ENCODE measurements at places on chromosomes 2 and 18.

DNA sequence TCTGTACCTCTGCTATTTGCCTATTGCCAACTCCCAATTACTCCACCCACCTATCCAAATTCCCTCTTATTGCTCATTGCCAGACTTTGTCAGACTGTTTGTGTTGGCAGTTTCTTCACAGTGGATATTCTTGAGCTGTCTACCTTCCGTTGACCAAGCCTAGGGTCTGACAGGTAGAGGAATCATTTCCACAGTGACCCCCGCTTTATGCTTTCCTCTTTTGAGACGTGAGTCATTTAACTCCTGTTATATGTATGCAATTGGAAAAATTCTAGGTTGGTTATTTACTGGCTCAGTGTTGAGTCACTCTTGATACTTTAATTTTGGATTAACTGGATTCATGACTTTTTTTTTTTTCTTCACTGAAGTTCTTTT is 187.7 kb downstream of the IRS1 start:
- H3K27ac ChIP-seq = peak overlapping the region; percentile 42
- H3K4me1 ChIP-seq = peaks cover 51% of the 10 kb centered on the region

DNA sequence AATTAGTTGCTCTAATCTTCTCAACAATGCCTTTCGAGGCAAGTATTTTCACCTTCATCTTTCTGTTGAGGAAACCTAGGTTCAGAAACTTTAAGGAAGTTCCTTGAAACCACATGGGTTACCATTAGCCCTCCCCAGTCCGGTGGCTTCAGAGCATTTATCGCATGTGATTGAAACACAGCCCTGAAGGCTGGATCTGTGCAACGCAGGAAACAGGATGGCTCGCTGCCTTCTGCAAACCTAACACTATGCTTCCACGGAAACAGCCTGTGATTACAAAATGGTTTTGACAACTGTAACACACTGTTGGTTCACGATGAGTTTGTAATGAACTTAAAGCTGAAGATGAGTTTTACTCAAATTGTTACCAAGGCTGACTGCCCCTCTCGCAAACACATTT is 68.5 kb downstream of the EPB41L3 start:
- DNase-seq = no peak
- no peak overlapping the region for H3K27ac ChIP-seq
- H3K4me3 ChIP-seq = no peak overlapping the region
- no peaks in the 10 kb centered on the region for H3K4me1 ChIP-seq

DNA sequence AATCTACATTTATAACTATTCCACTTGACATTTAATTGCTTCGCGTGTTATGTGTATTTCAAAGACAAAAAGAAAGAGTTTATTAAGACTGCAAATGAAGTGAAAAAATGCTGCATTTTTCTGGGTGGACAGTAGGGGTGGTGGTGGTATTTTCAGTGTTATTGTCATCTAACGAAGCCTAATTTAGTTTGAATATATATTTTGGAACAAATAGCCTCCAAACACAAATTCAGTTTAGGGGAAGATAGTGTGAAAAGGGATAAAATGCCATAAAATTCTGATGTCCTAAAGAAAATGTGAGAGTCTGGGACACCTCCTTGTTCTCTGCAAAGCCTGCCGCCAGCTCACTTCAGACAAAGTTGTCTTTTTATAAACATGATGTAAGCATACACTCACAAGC is 425.1 kb downstream of the NRXN1 start:
- H3K27me3 ChIP-seq = no peaks in the 10 kb centered on the region
- H3K4me1 ChIP-seq = no peaks in the 10 kb centered on the region
- no peak overlapping the region for H3K4me3 ChIP-seq
- no peak for DNase-seq

GRCh38 chr2:128625963-128626759 is 307.5 kb upstream of the HS6ST1 start:
- no peaks in the 10 kb centered on the region for H3K27me3 ChIP-seq
- no peak overlapping the region for H3K4me3 ChIP-seq
- DNase-seq = no peak
- no peak overlapping the region for H3K27ac ChIP-seq
- no peaks in the 10 kb centered on the region for H3K36me3 ChIP-seq

- no peaks in the 10 kb centered on the region for H3K27me3 ChIP-seq
- peaks cover 69% of the 10 kb centered on the region for H3K4me1 ChIP-seq
- peak overlapping the region; percentile 1 for H3K4me3 ChIP-seq
- no peaks in the 10 kb centered on the region for H3K36me3 ChIP-seq
- DNase-seq = peak; percentile 92
Observed at GRCh38 chr2:239275044-239275685, 125.7 kb downstream of the HDAC4 start.

GRCh38 chr2:96523659-96524481 is 12.7 kb upstream of the ARID5A start:
- H3K4me1 ChIP-seq = peaks cover 17% of the 10 kb centered on the region
- no peak overlapping the region for H3K27ac ChIP-seq
- no peaks in the 10 kb centered on the region for H3K36me3 ChIP-seq
- no peak overlapping the region for H3K4me3 ChIP-seq

- no peak overlapping the region for H3K4me3 ChIP-seq
- no peaks in the 10 kb centered on the region for H3K4me1 ChIP-seq
- no peaks in the 10 kb centered on the region for H3K36me3 ChIP-seq
- no peak overlapping the region for H3K27ac ChIP-seq
- no peaks in the 10 kb centered on the region for H3K27me3 ChIP-seq
Observed at GRCh38 chr18:13558124-13558523, 168.2 kb downstream of the FAM210A start.

GRCh38 chr2:46635442-46635841 is 156.1 kb downstream of the TMEM247 start:
- H3K4me1 ChIP-seq = no peaks in the 10 kb centered on the region
- H3K4me3 ChIP-seq = no peak overlapping the region
- no peaks in the 10 kb centered on the region for H3K36me3 ChIP-seq
- no peaks in the 10 kb centered on the region for H3K27me3 ChIP-seq
- no peak overlapping the region for H3K27ac ChIP-seq

DNA sequence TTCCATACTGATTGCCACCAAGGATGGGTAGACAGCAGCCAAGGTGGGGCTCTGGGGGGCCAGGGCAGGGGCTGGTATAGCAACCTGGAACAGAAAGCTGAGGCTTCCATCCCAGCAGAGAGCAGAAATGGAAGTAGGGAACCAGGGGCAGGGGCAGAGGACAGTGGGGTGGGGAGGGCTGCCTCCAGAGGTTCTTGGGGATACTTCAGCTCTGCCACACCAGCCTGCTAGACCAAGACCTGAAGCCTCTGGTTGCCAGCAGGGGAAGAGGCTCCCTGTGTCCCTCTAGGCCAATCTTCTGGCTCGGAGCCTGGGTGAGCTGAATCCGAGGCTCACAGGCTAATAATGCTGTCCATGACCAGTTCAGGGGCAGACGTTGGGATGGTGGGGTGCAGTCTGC is 329.0 kb downstream of the DYSF start:
- no peak overlapping the region for H3K27ac ChIP-seq
- H3K36me3 ChIP-seq = no peaks in the 10 kb centered on the region
- H3K4me3 ChIP-seq = no peak overlapping the region
- H3K4me1 ChIP-seq = peaks cover 63% of the 10 kb centered on the region

GRCh38 chr2:232419245-232420072 is 12.8 kb downstream of the ALPG start:
- peaks cover 24% of the 10 kb centered on the region for H3K4me1 ChIP-seq
- H3K36me3 ChIP-seq = no peaks in the 10 kb centered on the region
- no peak overlapping the region for H3K27ac ChIP-seq
- no peak for DNase-seq
- H3K27me3 ChIP-seq = peaks cover 53% of the 10 kb centered on the region

DNA sequence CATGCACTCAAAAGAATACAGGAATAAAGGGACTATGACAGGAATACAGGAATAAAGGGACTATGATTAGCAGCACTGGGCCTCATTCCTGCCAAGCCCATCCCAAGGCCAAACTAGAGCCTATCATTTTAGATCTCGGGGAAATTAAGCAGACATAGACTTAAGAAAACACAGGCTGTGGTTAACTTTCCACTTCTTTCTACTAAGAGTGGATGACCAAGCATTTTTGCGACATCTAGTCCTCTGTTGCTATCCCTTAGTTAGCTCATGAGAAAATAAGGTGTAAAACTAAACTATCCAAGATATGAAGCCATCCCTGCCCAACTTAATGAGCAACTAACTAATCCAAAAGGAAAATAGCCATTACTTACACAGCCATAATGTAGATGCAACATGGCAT is 5.9 kb downstream of the LYPD1 start:
- no peak overlapping the region for H3K4me3 ChIP-seq
- H3K36me3 ChIP-seq = peaks cover 95% of the 10 kb centered on the region
- H3K27me3 ChIP-seq = no peaks in the 10 kb centered on the region
- H3K4me1 ChIP-seq = peaks cover 38% of the 10 kb centered on the region

DNA sequence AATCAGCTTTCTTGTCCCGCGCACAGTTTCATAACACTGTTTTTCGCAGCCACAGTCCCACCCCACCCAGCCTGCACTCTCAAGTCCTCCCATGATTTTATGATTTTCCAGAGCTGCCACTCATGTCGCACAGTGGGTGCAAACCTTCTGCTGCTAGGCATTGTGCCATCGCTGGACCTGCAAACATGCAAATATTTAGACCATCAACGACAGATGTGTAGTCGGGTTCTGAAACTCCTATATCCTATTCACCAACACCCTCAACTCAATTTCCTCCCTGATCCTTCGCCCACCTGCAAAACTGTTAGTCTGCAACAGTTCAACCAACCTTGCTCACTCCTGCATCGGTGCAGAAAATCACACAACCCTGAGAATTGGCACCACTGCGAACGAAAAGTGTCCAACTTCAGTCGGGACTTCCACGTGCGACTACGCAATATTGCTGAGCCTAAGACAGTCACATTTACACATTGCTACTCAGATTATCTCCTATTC is 871 bp upstream of the ALS2 start:
- H3K36me3 ChIP-seq = peaks cover 4% of the 10 kb centered on the region
- H3K4me3 ChIP-seq = peak overlapping the region; percentile 85
- H3K27me3 ChIP-seq = no peaks in the 10 kb centered on the region
- DNase-seq = no peak

GRCh38 chr18:68288408-68288807 is 426.5 kb downstream of the TMX3 start:
- H3K36me3 ChIP-seq = no peaks in the 10 kb centered on the region
- H3K4me3 ChIP-seq = no peak overlapping the region
- DNase-seq = no peak
- H3K27ac ChIP-seq = no peak overlapping the region

DNA sequence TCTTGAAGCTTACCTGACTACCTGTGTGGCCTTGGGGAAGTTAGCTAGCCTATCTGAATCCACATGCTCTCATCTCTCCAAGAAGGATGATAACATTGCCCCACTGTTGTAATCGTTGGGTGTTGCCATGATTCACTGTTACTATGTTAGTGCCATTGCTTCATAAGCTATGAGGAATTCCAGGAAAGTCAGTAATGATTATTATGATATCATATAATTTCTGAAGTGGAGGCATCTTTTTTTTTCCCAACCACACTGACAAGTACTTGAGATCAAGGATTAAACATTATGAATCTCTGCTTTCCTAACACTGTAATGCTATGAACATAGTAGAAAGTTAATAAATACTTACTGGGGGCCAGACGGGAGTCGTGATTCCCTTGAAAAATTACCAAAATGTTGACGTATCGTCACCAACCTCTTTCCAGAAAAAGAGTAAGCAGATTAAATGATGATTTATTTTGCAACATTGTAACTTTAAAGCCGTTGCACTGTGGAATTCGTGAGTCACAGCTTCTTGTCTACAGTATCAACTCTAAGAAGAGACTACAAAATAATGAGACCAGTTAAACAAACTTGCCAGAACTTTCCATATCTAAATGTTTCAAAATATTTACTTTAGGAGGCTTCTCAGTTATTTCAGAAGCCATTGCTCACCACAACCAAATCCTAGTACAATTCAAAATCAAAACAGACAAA is 459.9 kb downstream of the PIK3C3 start:
- H3K36me3 ChIP-seq = no peaks in the 10 kb centered on the region
- no peak overlapping the region for H3K4me3 ChIP-seq
- H3K4me1 ChIP-seq = peaks cover 68% of the 10 kb centered on the region
- peak overlapping the region; percentile 100 for H3K27ac ChIP-seq

DNA sequence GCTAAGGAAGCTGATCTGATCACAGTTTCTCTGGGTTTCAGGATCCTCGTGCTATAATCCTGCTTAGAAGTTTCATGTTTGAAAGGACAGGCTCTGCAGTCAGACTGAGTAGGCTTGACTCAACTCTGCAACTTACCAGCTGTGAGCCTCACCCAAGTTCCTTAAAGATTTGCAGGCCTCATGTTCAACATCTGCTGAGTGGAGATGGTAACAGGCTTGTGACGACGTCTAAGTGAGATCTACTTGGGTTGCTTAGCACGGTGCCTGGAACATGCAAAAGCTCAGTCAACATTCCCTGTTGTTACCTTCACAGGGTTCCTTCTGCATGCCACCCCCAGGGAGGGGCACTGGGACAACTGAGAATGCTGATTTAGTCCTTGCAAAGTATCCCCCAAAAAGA is 164.2 kb downstream of the C1D start:
- H3K36me3 ChIP-seq = no peaks in the 10 kb centered on the region
- DNase-seq = no peak
- no peaks in the 10 kb centered on the region for H3K27me3 ChIP-seq
- H3K4me3 ChIP-seq = no peak overlapping the region
- H3K27ac ChIP-seq = no peak overlapping the region

DNA sequence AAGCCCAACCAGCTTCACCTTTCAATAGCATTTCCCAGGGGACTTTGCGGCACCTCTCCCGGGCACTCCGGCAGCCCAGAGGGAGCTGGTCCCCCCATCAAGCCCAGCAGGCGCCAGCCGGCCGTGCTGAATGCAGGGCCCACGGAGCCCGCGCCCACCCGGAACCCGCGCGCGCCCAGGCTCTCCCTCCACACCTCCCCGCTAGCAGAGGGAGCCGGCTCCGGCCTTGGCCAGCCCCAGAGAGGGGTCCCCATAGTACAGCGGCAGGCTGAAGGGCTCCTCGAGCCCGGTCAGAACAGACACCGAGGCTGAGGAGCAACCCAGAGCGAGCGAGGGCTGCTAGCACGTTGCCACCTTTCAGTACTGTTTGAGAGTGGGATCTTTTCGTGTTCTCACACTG is 300.8 kb downstream of the DSEL start:
- DNase-seq = no peak
- H3K4me3 ChIP-seq = no peak overlapping the region
- H3K36me3 ChIP-seq = no peaks in the 10 kb centered on the region
- H3K27ac ChIP-seq = no peak overlapping the region
- H3K4me1 ChIP-seq = no peaks in the 10 kb centered on the region

- H3K27ac ChIP-seq = peak overlapping the region; percentile 82
- H3K4me3 ChIP-seq = peak overlapping the region; percentile 26
- peak; percentile 75 for DNase-seq
- H3K36me3 ChIP-seq = no peaks in the 10 kb centered on the region
Observed at GRCh38 chr2:109162999-109163398, 34.0 kb downstream of the SH3RF3 start.

- H3K4me3 ChIP-seq = no peak overlapping the region
- H3K27me3 ChIP-seq = no peaks in the 10 kb centered on the region
- no peak overlapping the region for H3K27ac ChIP-seq
Observed at GRCh38 chr2:236879416-236879963, 206.2 kb upstream of the COPS8 start.

All from SJSA1 (cell line).